NCI-H1436 treated with DMSO at 0.1 percent for 48 hours (cell line): ENCODE measurements at places on chromosomes 16 and 17.

DNA sequence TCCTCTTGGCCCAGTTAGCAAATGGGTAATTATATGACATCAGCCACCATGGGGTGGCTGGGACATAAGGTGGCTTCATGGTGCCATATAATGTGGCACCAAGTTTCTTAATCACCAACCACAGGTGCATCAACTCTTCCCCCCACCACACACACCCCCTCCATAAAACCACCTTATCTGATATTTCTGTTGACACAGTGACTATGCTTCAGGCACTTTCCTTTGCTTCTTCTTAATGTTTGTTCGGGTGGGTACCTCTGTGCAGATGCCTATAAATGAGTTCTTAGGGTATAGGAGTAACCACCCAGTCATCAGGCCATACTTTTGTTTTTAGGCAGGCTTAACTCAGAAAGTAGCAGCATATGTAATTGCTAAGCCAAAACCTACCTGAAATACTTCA lies 29.5 kb downstream of the RNF43 start:
- DNase-seq, result no peak

- no peak for DNase-seq
Observed at GRCh38 chr17:79745641-79746105, 14.9 kb downstream of the ENPP7 start.

DNA sequence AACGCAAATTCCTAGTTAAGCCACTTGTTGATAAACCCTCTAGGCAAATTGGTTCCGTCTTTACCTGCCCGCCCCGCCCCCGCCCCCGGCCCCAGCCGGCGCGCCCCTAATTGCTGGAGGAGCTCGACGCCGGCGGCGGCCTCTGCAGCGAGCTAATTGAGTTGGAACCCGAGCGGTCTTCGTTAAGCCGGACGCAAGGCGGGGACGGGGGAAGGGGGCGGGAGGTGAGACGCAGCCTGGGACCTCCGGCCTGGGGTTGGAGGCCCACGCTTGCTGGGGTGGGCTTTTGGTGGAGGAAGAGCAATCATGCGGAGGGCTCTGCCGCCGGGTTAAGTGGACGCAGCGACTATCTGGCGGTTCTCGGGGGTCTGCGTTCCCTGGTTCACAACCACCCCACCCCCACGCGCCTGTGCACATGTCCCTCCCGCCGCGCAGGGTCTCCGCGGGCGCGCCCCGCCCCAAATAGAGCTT lies 12.7 kb upstream of the FOXF1 start:
- no peak for DNase-seq

DNA sequence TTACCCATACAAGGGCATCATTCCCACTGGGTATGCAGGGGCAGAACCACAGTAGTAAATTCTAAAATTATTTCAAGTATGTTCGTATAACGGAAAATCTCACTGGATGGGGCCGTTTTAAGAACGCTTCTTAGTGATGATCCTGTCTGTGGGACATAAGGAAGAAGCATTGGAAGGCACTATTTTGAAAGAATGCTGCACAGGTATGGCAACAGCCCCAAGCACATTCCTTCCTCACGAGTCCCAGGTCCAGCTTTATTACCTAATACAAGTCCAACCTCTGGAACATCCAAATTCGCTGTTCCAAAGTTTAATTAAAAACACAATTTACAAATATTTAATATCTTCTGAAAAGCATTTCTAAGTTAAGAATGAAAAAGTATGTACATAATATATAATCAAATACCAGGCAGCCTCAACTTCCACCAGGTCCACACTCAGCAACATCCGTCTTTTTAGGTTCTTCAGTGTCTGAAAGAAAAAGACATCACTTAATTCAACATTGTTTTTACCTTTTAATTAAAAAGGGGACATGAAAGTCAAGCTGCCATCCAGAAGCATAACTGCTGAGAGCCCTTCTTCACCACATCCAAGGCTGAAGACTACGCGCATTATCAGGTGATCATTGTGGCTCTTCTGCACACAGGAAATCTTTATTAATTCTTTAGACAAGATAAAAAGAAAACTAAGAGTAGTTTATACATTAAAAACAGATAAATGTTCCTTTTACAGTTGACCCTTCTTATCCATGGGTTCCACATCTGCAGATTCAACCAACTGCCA lies 49.8 kb downstream of the BRD7 start:
- no peak for DNase-seq

GRCh38 chr16:11312718-11313492 lies 31.8 kb upstream of the PRM1 start:
- no peak for DNase-seq

GRCh38 chr16:50528820-50529219 lies 19.4 kb upstream of the NKD1 start:
- no peak for DNase-seq

DNA sequence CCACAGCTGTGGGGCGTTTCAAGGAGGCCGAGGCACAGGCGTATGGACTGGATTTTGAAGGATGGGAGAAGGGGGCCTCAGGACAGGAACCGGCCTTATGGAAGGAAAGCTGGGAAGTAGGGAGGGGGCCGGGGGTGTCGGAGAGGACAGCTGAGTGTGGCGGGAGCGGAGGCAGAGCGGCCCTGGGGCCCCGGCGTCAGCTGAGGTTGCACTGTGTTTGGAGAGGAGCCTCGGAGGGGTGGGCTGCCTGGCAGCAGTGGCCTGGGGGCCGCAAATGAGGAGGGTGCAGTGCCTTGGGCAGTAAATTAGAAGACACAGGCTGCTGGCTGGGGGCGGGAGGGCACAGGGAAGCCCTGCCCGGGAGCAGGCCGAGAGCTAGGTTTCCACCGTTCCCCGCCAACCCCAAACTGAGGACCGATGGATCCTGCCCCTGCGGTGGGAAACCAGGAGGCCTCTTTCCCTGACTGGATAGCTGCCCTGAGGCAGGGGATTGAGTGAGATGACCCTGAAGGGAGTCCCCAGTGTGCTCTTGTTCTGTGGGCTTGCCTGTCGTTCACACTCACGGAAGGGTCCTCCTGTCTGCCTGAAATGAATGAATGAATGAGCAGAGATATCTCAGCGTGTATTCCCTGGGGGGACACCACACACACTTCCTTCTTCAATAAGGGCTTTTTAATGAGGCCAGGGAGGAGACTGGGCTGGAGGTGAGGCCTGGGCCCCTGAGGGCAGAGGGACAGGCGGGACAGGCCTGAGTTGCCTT lies 18.4 kb downstream of the FOXJ1 start:
- no peak for DNase-seq

DNA sequence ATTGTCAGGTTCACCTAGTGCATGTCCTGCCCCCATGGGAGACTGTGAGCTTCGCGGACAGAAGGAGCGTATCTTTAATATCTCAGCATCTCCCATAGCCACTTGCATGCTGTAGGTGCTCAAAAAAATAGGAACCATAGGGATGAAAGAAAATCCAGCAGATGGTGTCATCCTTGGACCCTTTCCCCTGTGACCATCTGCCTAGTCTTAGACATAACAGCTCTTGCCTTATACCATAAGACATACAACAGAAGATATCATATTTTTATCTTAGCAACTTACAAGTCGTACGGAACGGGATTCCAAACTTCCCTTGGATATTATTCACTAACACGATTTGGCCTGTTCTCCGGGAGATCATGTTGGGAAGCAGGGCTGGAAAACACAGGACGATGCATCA lies 14.5 kb downstream of the DHRS7C start:
- DNase-seq, result no peak

GRCh38 chr17:63697341-63698286 lies 2.3 kb downstream of the LIMD2 start:
- peak; percentile 38 for DNase-seq

- no peak for DNase-seq
Observed at GRCh38 chr17:15920758-15921239, 24.1 kb upstream of the ADORA2B start.

DNA sequence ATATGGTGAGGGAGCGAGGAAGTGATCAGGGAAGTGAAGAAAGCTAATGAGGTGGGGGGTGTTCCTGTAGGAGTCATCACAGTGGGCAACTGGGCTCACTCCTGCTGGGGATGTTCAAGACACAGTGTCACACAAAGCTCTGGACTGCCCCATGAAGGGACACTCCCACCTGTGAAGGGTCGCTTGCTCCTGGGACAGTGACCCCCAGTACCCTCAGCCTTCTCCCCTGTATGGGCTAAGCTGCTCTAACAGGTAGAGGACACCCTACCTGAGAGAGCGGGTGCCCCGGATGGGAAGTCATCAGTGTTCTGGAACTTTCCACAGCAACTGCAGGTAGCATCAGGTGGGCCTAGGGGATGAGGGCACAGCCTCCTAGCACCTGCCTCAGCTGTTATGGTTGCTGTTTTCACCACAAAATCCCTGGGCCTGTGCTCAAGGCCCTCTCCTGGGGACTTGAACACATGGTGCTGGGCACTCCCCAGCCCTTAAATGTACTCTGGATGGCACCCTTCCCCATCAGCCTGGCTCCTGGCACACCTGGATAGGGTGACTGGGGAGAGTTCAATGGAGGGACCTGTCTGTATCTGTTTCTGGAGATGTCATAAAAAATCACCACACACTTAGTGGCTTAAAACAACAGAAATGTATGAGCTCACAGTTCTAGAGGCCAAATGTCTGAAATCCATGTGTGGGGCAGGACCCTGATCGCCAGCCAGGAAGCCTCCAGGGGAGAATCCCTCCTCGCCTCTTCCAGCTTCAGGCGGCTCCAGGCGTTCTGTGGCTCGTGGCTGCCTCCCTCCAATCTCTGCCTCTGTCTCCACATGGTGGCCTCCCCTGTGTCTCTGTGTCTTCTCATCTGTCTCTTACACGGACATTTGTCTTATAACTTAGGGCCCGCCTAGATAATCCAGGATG lies 104.0 kb upstream of the CDH5 start:
- no peak for DNase-seq

DNA sequence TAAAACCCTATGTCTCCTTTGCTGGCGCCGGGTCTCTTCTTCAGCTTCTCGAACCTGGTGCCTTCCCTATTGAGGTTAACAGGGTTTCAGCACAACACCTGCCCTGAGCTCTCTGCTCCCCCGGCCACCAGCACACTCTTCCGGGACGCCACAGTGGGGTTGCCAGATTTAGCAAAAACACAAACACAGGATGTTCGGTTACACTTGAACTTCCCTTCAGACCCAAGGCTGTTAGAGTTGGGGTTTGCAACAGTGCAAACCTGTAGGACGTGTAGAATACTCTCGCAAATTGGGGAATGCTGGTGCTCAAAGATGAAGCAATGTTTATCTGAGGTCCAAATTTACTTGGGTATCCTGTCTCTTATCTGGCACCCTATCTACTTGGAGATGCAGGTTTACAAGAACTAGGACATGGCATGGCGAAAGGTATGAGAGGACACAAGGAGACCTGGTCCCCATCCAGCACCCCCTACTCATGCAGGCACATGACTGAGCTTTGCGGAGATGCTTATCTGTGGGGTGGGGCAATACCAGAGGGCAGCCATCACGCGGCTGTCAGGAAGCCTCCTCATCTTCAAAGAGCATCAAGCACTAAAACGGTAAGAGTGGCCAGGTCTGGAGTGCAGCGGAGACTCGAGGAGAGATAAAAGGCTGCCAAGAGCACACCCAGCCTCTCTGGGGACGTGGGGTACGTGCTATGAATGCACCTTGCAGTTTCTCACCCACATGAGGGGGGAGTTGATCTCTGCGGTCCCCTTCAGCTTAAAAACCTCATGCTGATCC lies 52.8 kb downstream of the SDK2 start:
- DNase-seq, result peak; percentile 48

DNA sequence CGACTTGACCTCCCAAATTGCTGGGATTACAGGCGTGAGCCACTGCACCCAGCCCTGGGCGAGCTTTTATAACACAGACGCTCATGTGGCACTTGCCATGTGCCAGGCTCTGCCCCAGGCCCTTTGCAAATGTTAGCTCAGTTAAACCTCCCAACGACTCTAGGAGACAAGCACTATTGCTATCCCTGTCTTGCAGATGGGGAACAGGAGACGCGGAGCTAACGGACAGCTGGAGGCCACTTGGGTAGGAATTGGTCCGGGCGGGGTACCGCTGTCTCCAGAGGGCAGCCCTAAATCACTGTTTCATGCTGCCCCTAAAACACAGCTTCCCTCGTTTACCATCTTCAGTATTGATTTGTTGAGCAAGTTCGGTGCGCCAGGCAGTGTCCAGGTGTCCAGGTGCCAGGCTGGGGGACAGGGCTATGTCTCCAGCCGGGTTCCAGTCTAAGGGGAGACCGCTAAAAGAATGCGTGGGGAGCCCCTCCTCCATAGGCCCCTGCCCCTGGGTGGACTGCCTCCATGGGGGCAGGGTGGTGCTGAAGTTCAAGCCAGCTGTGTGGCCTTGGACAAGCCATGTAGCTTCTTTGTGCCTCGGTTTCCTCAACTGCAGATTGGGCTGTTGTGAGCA lies 23.7 kb downstream of the TMEM235 start:
- DNase-seq, result no peak
